Naive B cell (primary cell): ENCODE measurements at places on chromosomes 13 and 19.

DNA sequence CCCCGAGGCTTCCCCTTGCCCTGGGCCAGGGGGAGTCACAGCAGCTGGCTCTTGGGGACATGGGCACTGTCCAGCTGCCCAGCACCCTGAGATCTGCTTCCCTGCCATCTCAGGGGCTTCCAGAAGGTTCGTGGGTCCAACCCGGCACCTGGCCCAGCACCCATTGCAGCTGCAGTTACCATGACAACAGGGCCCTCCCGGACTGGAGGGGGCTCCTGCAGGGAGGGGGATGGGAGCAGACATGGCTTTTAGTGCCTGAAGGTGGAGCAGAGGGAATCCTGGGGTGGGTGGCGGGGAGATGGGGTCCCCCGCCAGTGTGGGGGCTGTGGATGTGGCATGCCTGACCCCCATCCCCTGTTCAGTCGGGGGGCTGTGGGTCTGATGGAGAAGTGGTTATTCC, 14.7 kb downstream of the PIN1 start:
- H3K27ac ChIP-seq: no peak overlapping the region
- no peak for DNase-seq
- H3K4me1 ChIP-seq: peaks cover 6% of the 10 kb centered on the region
- H3K27me3 ChIP-seq: no peaks in the 10 kb centered on the region
- H3K36me3 ChIP-seq: peaks cover 15% of the 10 kb centered on the region
- no peak overlapping the region for H3K4me3 ChIP-seq

DNA sequence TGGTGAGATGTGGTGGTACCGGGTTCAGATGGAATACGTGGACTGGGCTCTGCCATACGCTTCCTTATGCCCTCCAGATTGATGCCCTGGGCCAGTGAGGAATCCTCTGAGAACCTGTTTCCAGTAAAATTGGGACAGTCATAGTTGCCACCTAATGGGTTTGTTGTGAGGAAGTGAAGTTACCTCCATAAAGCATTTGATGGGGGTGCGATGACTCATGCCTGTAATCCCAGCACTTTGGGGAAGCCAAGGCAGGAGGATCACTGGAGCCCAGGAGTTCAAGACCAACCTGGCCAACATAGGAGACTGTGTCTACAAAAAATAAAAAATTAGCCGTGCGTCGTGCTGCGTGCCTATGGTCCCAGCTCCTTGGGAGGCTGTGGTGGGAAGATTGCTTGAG, 4.8 kb downstream of the SNRPA start:
- DNase-seq: no peak
- H3K4me3 ChIP-seq: peak overlapping the region; percentile 44
- H3K36me3 ChIP-seq: peaks cover 15% of the 10 kb centered on the region
- no peak overlapping the region for H3K27ac ChIP-seq

GRCh38 chr19:30760014-30760413, 387.8 kb downstream of the ZNF536 start:
- no peaks in the 10 kb centered on the region for H3K36me3 ChIP-seq
- H3K4me3 ChIP-seq: no peak overlapping the region
- H3K27me3 ChIP-seq: no peaks in the 10 kb centered on the region
- no peak overlapping the region for H3K27ac ChIP-seq
- no peak for DNase-seq

GRCh38 chr13:80297094-80297493, 43.8 kb downstream of the SPRY2 start:
- H3K27me3 ChIP-seq: no peaks in the 10 kb centered on the region
- no peak for DNase-seq
- no peaks in the 10 kb centered on the region for H3K36me3 ChIP-seq
- peaks cover 11% of the 10 kb centered on the region for H3K4me1 ChIP-seq
- H3K27ac ChIP-seq: no peak overlapping the region
- H3K4me3 ChIP-seq: no peak overlapping the region

- H3K4me1 ChIP-seq: peaks cover 93% of the 10 kb centered on the region
- peak overlapping the region; percentile 72 for H3K4me3 ChIP-seq
- peak overlapping the region; percentile 66 for H3K27ac ChIP-seq
- H3K27me3 ChIP-seq: no peaks in the 10 kb centered on the region
- DNase-seq: no peak
- H3K36me3 ChIP-seq: peaks cover 10% of the 10 kb centered on the region
Measured at GRCh38 chr13:40585911-40586471, 80.5 kb downstream of the FOXO1 start.

DNA sequence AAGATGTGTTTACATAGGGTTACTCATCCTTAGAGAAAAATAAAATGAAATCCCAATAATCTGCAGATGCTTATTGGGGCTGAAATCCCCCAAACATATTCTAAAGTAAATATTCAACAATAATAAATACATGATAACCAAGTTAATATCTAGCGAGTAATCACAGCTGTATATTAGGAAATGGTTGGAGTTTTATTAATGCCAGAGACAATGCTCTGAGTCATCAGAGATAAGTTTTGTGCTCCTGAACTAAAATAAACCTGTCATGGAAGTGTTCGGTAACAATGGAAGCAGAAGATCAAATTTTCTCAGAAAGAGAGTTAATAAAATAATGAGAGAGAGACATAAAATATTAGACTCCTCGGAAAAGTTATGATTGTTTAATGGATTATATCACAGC, 31.4 kb downstream of the FLT1 start:
- DNase-seq: no peak
- no peak overlapping the region for H3K27ac ChIP-seq
- H3K36me3 ChIP-seq: no peaks in the 10 kb centered on the region
- H3K4me3 ChIP-seq: no peak overlapping the region
- no peaks in the 10 kb centered on the region for H3K27me3 ChIP-seq

DNA sequence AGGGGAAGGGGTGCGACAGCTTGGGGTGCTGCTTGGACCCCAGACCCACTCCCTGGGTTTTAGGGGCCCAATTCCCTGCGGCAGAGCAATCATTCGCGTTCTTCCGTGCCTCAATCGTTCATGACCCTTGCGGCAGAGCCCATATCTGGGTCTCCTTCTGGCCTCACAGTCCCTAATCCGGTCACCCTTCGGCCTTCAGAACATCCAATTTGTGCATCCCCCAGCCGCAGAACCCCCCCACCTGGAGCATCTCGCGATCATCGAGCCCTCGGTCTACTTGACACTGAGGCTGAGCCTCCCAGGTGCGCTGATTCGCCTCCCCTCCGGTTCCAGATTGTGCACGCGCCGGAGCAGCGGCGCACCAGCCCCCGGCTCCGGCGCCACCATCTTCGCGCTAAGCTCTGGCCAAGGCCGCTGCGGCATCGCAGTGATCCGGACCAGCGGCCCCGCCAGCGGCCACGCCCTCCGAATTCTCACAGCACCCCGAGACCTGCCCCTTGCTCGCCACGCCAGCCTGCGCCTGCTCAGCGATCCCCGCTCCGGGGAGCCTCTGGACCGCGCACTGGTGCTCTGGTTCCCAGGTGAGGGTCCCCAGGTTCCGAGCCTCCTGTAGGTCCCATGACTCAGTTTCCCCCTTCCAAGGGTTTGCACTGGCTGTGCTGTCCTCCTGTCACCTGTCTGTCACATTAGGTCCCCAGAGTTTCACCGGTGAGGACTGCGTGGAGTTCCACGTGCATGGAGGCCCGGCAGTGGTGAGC, 501 bp downstream of the GTPBP3 start:
- no peaks in the 10 kb centered on the region for H3K36me3 ChIP-seq
- H3K4me3 ChIP-seq: peak overlapping the region; percentile 99
- H3K27me3 ChIP-seq: no peaks in the 10 kb centered on the region
- no peak for DNase-seq
- peak overlapping the region; percentile 70 for H3K27ac ChIP-seq

DNA sequence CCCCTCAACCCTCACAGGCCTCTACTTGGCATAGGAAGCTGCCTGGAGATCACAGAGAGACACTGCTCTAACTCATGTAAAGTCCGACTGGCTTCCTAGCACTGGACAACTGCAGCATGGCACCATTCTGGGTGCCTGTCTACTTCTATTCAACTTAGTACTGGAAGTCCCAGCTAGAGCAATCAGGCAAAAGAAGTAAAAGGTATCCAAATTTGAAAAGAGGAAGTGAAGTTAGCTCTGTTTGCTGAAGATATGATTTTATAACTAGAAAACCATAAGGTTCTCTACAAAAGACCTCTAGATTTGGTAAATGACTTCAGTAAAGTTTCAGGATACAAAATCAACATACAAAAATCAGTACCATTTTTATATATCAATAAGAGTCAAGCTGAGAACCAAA, 1017.6 kb downstream of the PCDH9 start:
- no peak for DNase-seq
- peaks cover 2% of the 10 kb centered on the region for H3K4me1 ChIP-seq
- H3K36me3 ChIP-seq: no peaks in the 10 kb centered on the region

DNA sequence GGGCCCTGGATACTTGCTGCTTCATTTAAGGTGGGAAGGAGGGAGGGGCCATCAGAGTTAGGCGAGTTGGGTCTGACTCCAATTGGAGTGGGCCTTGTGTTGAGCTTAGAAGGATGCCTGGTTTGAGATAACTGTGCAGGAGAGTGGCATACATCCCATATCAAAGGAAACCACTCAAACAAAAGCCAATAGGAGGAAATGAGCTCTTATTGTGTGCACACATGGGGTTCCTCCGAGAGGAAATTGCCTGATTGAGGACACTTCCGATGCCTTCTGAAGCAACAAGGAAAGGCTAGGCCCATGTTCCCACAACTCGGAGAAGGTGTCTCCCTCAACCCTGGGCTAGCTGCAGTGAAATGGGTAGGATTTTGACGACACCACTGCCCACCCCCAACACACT, 19.6 kb downstream of the MBNL2 start:
- peaks cover 14% of the 10 kb centered on the region for H3K36me3 ChIP-seq
- H3K27ac ChIP-seq: no peak overlapping the region
- DNase-seq: no peak
- H3K4me1 ChIP-seq: peaks cover 36% of the 10 kb centered on the region
- H3K4me3 ChIP-seq: no peak overlapping the region

GRCh38 chr13:61111529-61111928, 304.1 kb downstream of the PCDH20 start:
- no peaks in the 10 kb centered on the region for H3K36me3 ChIP-seq
- H3K27ac ChIP-seq: no peak overlapping the region

DNA sequence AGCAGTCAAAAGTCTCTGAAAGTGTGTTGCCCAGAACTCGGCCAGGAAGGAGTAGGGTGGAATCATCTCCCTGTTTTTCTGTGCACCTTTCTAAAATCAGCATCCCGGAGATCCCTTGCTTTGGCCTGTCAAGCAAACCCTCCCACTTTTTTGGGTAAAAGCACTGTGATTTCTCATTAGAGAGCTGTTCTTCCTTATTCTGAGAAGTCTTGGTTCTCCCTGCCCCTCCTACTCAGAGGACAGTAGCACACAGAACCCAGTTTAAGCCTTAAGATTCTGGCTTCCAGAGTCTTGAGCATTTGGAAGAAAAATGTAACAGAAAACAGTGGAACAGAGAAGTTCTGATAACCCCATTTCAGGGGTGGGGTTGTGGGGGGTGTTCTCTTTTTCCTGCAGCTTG, 52.6 kb upstream of the KATNAL1 start:
- H3K4me1 ChIP-seq: peaks cover 16% of the 10 kb centered on the region
- H3K27ac ChIP-seq: no peak overlapping the region
- DNase-seq: no peak
- H3K36me3 ChIP-seq: no peaks in the 10 kb centered on the region
- no peak overlapping the region for H3K4me3 ChIP-seq
- H3K27me3 ChIP-seq: no peaks in the 10 kb centered on the region

GRCh38 chr13:70505809-70506208, 397.6 kb upstream of the KLHL1 start:
- no peak overlapping the region for H3K27ac ChIP-seq
- H3K4me1 ChIP-seq: no peaks in the 10 kb centered on the region

- H3K27me3 ChIP-seq: no peaks in the 10 kb centered on the region
- H3K27ac ChIP-seq: peak overlapping the region; percentile 44
- H3K4me3 ChIP-seq: peak overlapping the region; percentile 85
- peaks cover 18% of the 10 kb centered on the region for H3K4me1 ChIP-seq
- no peaks in the 10 kb centered on the region for H3K36me3 ChIP-seq
- no peak for DNase-seq
Measured at GRCh38 chr13:30396434-30397075, 25.7 kb upstream of the UBE2L5 start.

GRCh38 chr19:52923778-52924593, 758 bp upstream of the ZNF888 start:
- no peak overlapping the region for H3K27ac ChIP-seq
- peak overlapping the region; percentile 71 for H3K4me3 ChIP-seq
- H3K4me1 ChIP-seq: peaks cover 16% of the 10 kb centered on the region
- no peak for DNase-seq
- no peaks in the 10 kb centered on the region for H3K27me3 ChIP-seq

DNA sequence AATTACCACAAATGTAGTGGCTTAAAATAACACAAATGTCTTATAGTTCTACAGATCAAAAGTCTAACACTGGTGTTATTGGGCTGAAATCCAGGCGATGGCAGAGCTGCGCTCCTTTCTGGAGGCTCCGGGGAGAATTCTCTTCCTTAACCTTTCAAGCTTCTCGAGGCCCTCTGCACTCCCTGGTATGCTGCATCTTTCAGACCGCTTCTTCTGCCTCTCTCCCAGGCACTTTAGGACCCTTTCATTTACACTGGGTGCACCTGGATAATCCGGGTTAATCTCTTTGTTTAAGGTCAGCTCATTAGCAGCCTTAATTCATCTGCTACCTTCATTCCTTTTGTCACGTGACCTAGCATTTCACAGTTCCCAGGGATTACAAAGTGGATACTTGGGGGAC, 211.3 kb upstream of the RFC3 start:
- no peak for DNase-seq
- no peak overlapping the region for H3K27ac ChIP-seq
- H3K36me3 ChIP-seq: peaks cover 8% of the 10 kb centered on the region
- peaks cover 27% of the 10 kb centered on the region for H3K27me3 ChIP-seq
- no peak overlapping the region for H3K4me3 ChIP-seq

DNA sequence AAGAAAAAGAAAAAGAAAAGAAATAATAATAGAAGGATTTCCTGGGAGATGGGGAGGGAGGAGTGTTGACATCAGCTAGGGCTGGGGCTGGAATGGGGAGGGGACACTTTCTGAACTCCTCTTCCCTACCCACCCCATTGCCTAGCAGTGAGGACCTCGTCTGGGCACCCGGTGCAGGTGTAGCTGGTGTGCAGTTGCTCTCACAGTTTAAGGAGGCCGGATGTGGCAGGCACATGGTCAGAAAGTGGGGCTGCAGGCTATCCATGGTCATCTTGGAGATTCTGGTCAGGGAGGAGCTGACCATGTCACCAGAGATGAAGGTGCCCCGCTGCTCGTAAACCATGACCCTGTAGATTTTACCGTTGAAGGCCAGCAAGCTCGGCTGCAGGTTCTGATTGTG, 8.5 kb upstream of the TUBB4A start:
- H3K27me3 ChIP-seq: no peaks in the 10 kb centered on the region
- H3K4me1 ChIP-seq: peaks cover 4% of the 10 kb centered on the region
- H3K4me3 ChIP-seq: no peak overlapping the region
- no peak for DNase-seq
- no peak overlapping the region for H3K27ac ChIP-seq
